ENCODE measurements at places on chromosomes 6 and 20.

DNA sequence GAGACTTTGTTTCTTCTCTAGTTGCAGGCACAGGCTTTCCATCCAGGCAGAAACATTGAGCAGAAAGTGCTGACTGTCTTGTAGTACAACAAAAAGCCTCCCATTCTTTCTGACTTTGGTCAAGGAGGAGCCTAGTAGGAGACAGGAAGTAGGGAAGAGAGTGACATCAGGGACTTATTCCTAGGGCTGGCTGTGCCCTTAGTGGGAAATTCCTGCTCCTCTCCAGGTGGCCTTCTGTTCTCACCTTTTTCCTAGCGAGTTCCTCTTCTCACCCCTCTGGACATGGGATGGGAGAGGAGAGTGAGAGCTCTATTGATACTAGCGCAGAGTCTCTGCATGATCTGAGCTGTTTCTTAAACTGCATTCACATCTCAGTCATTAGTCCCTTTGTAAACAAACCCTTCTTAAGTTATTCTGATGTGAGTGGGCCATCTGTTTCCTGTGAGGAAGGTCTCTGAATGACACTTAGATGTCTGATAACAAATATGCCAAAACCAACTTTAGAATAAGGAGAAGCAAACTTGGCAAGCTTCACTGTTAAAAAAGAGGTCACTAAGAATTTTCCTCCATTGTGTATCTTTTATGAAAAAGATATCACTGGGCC, 455.0 kb downstream of the GJA1 start:
- DNase-seq = no peak

GRCh38 chr6:162017536-162017935, 710.0 kb downstream of the PRKN start:
- no peak for DNase-seq

DNA sequence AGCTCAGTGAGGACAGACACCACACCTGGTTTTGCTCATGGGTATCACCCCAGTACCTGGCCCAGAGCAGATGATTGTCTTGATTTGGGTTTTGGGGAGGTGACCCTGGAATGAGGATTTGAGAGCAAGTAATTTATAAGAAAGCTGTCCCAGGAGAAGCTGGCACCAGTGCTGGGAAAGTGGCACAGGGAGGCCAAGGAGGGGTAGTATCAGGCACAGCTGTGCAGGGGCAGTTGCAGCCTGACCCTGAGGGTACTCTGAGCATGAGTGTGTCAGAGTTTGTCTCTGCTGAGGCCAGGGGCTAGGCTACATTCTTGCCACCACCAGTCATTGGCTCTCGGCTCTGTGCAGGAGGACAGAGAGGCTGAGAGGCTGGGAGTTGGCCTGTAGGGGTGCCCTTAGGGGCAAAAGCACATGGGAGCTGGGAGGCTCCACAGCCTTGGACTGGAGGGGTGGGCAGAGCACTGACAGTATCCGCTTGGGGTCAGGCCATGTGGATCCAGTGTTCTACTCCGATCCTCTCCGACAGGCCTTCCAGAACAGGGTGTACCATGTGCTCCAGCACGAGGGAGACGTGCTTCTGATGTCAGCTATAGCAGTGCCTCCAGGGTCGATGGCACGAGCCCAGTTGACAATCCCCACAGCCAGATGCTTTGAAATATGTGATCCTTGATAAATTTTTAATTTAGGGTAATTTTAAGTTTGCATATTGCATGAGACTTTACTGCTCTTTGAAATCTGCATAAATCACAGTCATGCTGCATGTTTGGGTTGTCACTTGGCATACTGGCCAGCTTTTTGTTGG, 121.3 kb downstream of the PHACTR3 start:
- no peak for DNase-seq

GRCh38 chr6:102766963-102767362, 1373.5 kb downstream of the GRIK2 start:
- DNase-seq = no peak

DNA sequence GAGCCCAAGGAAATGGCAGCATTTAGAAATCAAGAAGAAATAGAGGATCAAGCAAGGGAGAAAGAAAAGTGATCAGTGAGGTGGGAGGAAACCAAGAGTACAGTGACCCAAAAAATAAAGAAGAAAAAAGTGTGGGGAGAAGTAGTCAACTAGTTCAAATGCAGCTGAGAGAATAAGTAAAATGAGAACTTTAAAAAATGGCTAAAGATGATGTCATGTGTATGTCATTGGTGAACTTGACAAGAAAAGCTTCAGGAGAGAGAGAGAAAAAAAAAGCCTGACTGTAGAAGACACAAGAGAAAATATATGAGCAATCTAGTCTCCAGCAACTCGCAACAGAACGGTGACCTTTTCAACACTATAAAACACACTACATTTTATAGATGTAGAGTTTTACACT, 6.3 kb downstream of the GPR6 start:
- DNase-seq = no peak

DNA sequence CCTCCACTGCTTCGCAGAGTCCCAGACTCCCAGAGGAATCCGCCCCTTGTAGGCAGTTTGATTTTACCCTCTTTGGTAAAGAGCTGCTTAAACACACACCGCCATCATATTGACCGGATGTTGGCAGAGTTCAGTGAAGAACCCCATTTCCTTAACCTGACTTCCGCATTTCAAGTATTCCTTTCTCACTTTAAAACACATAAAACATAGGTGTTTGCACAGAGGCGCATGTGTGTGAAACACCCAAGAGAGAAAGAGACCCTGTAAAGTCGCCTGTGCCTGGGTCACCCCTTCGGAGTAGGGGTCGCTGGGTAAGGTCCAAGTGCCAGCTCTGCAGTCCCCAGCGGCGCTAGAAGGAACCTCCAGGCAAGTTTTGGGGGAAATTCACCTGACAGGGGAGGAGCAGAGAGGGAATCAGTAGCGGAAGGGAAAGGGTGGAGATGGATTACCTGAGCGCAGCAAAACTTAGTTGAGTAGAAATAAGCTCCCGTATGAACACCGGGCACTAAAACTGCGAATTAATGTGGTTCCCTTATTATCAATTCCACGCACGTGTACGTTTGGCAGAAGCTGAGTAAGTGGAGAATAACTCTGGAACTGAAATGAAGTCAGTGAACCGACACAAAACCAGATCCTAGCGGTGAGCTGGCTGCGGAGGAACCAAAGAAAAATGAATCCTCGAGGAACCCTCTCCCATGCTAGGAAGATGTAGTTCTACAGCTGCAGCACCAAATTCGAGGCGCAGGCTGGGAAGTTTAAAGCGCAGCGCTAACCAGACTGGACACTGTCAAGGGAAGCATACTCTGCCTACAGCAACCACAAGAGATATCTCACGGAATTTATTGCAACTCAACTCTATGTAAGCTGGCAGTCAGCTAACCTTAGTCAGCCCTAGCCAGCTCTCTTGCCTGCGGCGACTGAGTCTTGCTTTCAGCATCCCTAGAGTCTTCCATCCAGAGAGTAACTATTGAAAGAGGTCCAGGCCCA, 3.5 kb upstream of the HTR1B start:
- DNase-seq = no peak

DNA sequence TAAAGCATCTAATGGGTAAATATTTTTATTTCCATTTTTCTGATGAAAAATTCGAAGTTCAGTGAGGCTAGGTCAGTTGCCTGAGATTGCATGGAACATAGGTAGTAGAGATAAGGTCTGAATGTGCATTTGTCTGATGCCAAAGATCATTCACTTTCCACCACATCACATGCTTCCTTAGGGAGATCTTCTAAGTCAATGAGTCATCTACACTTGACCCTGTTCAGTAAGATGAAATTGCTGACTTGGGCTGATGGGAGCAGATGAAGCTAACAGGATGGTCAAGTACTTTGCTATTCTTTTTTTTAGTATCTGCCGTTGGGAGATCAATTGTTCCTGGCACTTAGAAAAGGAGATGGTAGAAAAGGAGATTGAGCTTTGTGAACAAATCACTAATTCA, 511.3 kb downstream of the PHF3 start:
- no peak for DNase-seq

DNA sequence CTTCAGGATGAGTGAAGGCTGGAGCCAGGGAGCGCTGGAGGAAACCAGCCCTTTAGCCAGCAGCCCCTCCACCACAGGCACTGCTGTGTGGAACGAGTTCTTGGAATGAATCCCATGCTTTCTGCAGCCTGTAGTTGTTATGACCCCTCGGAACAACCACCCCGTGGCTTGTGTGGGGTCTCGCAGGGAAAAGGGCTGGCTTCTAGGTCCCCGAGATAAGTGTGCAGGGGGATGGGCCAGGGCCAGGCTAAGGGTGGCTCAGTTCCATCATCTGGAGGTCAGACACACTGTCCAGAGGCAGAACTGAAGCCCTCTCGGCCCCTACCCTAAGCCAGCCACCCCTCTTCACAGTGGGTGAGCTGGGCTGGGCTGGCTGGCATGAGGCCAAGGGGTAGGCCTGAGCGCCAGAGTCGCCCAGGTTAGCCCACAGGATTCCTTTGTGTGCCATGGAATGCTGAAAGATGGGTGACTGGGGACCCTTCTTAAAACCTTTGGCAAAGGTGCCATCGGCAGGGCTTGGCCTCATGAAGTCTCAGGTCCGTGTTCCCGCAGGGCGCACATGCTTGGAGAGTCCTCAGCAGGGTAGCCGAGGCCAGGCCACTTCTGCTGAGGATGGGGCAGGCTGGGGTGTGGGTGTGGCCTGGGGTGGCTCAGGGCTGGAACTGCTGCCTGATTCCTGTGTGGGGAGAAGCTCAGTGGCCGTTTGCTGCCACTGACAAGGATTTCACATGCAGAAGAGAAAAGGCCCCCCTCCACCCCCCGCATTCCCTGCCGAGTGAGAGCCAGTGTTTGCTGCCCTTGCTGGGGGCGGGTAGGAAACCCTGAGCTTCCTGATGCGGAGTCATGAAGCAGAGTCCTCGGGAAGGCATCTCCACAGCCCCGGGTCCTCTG, 24.6 kb downstream of the SPATA2 start:
- DNase-seq = no peak

DNA sequence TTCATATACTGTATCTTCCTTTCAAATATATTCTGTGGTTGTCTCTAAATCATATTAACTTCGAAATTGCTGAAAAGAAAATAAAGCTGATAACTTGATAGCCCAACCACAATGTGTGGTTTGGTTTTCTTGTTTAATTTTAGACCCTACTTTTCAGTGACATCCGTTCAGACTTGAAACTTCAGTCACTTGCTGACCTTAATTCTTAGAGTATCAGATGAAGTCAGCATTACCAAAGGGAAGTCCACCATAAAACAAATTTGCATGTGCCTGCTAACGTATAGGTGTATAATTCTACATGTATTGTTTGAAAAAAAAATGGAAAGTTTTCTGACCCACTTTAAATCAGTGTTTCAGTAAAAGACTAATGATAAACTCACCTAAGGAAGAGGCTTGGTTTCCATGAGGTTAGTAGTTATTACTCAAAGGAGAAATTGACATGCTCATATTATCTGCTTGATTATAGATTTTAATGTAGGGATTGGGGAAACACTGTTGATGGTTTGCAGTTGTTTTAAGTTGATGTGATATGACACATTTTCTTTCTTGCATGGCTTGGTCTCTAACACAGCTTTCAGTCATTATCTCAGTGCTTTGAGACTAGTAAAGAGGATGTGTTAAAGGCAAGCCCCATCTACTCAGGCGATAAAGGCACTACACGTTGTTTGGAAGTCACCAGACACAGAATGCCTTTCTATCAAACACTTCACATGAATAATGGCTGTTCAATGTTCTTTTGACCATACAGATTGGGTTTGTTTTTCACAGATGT, 5.2 kb upstream of the IL17A start:
- no peak for DNase-seq

DNA sequence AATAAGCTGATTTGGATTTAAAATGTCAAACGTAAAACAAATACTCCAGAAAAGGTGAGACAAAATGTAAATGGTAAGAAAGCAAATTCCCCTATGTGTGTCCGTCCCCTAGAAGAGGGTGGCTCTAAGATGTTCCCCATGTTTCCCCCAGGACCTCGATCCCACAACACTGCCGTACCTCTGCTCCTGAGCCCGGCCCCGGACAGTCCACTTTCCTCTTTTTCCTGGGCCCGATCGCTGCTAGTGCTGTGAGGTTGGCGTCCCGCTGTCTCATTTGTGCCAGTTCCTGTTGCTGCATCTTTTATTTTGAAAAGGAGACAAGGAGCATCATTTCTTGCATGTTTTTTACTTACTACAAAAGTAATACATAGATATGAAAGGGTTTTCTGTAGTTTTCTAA, 68.3 kb downstream of the TAF4 start:
- DNase-seq = no peak

DNA sequence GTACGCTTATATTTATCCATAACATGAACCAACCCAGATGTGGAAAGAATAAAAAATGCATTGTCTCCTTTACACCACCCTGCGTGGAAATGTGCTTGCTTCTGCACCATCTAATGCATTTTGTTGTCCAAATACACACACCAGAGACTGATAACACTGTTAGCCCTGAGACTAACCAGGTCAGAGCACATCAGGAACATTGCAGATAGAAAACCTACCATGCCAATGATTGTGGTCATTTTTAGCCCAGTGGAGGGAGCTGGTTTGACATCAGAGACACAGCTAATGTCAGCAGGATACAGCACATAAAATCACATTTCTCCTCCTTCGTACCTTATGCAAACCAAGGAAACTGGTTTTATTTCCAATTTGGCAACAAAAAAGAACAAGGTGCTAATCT, 528.7 kb downstream of the DOK5 start:
- DNase-seq = no peak

DNA sequence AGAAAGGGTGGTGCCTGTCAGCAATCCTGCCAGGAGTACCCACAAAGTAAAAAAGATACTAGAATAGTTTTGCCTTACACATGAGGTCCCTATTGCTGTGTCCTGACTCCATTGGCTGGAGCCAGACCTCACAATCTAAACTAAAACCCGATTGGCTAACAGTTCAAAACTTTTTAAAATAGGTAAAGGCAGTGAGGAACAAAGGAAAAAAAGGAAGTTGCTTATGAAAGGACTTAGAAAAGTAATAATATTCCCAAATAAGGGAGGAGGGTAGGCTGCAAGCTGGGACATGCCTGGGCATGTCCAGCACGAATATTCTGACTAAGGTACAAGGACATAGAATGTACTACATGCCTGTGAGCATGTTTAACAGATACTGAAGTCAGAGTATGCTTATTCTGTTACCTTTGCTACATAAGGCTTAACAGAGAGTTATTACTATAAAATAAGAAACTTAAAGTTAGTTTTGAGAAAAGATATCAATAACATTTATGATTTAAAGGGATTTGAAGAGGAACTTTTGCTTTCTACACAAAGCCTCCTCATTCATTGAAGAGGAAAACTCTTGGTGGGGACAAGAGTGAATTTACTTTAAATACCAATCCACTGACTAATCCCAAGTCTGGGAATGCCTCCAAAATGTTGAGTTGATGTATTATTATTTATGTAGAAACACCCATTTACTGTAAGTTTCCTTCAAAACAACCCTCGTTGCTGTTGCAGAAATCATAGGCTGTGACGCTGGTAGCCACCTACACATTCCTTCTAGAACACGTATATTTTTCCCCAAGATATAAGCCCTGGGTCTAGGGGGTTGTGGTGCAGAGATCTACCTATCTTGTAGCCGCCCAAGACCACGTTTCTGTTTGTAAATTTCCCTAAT, 8.2 kb upstream of the MTHFD1L start:
- peak; percentile 82 for DNase-seq

- no peak for DNase-seq
Observed at GRCh38 chr20:53706008-53706465, 112.4 kb upstream of the ZNF217 start.
